GM10248 (cell line): ENCODE measurements at places on chromosomes 2 and 18.

GRCh38 chr2:241702155-241703031 is 554 bp downstream of the ING5 start:
- peak; percentile 95 for DNase-seq

- DNase-seq, result peak; percentile 56
Observed at GRCh38 chr18:62425465-62426190, 97.2 kb upstream of the ZCCHC2 start.

DNA sequence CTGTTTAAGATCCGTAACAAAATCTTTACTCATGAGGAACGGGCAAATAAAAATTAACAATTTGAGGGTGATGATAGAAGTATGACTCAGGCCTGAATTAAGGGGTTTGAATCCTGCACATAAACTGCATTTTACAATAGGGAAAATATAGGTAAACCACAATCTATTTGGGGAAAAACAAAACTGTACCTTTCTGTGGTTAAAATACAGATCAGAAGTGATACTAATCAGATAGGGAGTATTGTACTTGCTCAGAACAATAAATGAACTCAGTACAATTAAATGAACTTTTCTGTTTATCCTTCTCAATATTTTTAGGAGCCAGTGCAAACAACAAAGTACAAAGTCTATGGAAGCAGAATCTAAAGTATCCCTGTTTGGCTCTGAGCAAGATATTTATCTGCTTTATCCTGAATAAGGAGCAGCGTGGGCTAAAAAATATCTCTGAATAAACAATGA is 287.3 kb downstream of the ZNF385B start:
- no peak for DNase-seq

DNA sequence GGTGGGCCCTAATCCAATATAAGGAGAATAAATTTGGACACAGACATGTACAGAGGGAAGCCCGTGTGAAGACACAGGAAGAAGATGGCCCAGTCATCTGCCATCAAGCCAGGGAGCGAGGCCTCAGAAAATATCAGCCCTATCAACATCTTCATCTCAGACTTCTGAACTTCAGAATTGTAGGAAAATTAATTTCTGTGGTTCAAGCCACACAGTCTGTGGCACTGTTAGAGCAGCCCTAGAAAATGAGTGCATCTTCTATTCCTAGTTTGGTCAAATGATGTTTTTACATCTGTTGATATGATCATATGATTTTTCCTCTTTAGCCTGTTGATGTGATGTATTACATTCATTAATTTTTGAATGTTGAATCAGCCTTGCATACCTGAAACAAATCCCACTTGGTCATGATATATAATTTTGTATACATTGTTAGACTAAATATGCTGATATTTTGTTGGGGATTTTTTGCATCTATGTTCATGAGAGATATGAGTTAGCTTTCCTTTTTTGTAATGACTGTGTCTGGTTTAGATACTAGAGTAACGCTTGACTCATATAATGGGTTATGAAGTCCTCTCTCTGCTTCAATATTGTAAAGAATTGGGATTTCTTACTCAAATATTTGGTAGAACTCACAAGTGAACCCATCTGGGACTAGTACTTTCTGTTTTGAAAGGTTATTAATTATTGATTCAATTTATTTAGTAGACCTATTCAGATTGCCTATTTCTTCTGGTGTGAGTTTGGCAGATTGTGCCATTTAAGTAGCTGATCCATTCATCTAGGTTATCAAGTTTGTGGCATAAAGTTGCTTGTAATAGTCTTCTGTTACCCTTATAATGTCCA is 451.4 kb downstream of the EIPR1 start:
- DNase-seq, result no peak

GRCh38 chr18:70671889-70672565 is 383.2 kb downstream of the SOCS6 start:
- DNase-seq, result no peak

- DNase-seq, result no peak
Observed at GRCh38 chr2:38539086-38539485, 63.6 kb downstream of the HNRNPLL start.

DNA sequence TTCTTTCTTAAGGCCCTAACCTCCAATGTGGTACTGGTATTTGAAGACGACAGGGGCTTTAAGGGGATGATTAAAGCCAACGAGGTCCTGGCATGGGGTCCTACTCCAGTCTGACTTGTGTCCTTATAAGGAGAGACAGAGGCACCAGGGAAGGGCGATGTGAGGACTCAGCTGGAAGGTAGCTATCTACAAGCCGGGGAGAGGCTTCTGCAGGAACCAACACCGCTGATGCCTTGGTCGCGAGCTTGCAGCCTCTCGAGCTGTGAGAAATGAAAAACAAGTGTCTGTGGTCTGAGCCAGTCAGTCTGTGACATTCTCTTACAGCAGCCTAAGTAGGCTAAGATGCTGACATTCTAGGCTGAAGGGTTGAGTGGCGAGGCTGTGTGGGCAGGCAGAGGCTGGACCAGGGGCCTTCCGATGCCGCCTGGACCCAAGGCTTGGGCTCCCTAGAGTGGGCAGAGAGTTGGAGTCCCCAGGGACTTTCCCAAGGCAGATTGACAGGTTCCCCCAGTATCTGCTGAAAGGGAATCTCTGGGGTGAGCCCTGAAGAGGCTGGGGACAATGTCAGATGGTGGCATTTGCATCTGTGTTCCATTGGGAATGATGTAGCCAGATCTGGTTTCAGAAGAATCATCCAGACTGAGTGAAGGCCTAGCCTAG is 322.9 kb upstream of the HS6ST1 start:
- DNase-seq, result no peak

GRCh38 chr2:230077851-230078547 is 9.3 kb upstream of the SLC16A14 start:
- DNase-seq, result no peak

DNA sequence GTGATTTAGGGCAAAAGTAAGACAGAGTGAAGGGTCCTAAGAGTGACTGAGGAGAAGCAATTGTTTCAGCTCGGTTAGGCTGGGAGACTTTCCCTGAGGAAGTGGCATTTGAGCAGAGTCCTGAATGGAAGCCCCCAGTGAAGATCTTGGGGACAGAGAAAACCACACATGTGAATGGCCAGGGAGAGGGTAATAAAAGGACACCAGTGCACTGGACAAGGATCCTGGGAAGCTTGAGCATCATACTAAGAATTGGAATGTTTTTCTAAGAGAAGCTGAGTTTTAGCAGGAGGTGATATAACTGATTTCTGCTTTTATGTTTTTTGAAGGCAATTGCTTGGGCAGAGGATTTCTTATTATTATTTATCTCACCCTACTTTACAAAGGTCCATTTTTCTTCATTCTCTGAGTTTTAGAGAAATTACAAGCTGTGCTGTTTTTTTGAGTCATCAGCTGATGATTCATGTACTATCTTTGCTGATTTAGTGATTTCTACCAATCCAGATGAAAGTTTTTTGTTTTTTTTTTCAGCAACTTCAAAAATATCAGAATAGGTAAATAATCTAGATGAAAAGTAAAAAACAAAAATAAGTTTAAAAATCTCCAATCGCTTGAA is 43.5 kb downstream of the MFSD6 start:
- DNase-seq, result no peak

GRCh38 chr2:63347361-63347760 is 240.9 kb downstream of the WDPCP start:
- no peak for DNase-seq
